ENCODE measurements at places on chromosomes 6 and 20. TPM values are rescaled to one million over a fixed set of nuclear protein-coding genes. Genes with fewer than 3 reads are reported as not detected.

Gene DST
- 1.7 TPM for total RNA-seq

Gene LY6G6C
- total RNA-seq, result not detected

Gene KIAA1755
- total RNA-seq, result not detected

Gene TCP11
- not detected for total RNA-seq

Gene PACSIN1
- 0.47 TPM for total RNA-seq

Gene RAET1L
- total RNA-seq, result not detected

Gene DDX43
- 0.31 TPM for total RNA-seq

Gene ADGRF1
- total RNA-seq, result not detected

Gene PAK5
- total RNA-seq, result not detected

Gene DBNDD2
- 13.8 TPM for total RNA-seq

Gene UNC5CL
- 2.6 TPM for total RNA-seq

Gene C6orf15
- not detected for total RNA-seq

Gene PGC
- not detected for total RNA-seq

Gene PPIL1
- 35.6 TPM for total RNA-seq

Gene APCDD1L
- total RNA-seq, result not detected

Gene TRIM31
- total RNA-seq, result not detected

Gene FKBP1C
- 1.7 TPM for total RNA-seq

Gene CST4
- total RNA-seq, result not detected

Gene OR2B3
- not detected for total RNA-seq

Gene C6orf52
- total RNA-seq, result 3.3 TPM

Gene ENPP5
- 0.68 TPM for total RNA-seq

Gene DEFB118
- total RNA-seq, result not detected

Gene FLRT3
- total RNA-seq, result not detected

Gene NKX2-2
- total RNA-seq, result not detected

Gene PNISR
- total RNA-seq, result 121 TPM

Gene NNAT
- not detected for total RNA-seq

Gene CTAGE9
- total RNA-seq, result not detected

Gene ZNF165
- 3.6 TPM for total RNA-seq

Gene PMEPA1
- total RNA-seq, result 1.7 TPM

Gene MMP24
- not detected for total RNA-seq

Gene WFDC8
- total RNA-seq, result not detected

Gene TFAP2D
- not detected for total RNA-seq

Gene RAD21L1
- 0.25 TPM for total RNA-seq

Gene RCAN2
- not detected for total RNA-seq

Gene MCHR2
- total RNA-seq, result not detected

Gene CST8
- total RNA-seq, result not detected

Gene DHX16
- total RNA-seq, result 31.1 TPM

Gene BTN1A1
- not detected for total RNA-seq

Gene CST2
- not detected for total RNA-seq

Gene HLA-DRB1
- total RNA-seq, result 22.7 TPM

Gene GRIK2
- not detected for total RNA-seq

Gene BANF2
- total RNA-seq, result not detected

Gene SDCBP2
- 3.0 TPM for total RNA-seq

Gene NOX3
- not detected for total RNA-seq
